ENCODE measurements at places on chromosomes 13 and 19.

DNA sequence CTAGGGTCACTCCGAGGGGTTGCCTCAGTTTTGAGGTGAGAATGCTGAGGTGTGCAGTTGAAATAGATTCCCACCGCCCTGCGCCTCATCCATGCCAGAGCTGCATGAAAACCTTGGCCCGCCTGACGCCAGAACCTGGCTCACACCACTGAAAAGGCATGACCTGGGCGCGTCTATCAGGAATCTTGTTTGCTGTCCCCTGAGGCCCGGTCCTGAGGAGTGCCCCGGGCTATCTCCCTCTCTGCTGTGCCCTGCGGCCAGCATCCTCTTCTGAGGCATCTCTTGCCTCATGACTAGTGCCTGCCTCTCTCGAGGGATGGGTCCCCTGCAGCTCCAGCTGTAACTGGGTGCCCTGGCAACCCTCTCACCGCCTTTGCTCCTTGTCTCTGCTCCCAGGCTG, 28.1 kb downstream of the SMARCA4 start:
- no peak for DNase-seq

GRCh38 chr13:39930544-39931444, 275.3 kb downstream of the COG6 start:
- DNase-seq = no peak

DNA sequence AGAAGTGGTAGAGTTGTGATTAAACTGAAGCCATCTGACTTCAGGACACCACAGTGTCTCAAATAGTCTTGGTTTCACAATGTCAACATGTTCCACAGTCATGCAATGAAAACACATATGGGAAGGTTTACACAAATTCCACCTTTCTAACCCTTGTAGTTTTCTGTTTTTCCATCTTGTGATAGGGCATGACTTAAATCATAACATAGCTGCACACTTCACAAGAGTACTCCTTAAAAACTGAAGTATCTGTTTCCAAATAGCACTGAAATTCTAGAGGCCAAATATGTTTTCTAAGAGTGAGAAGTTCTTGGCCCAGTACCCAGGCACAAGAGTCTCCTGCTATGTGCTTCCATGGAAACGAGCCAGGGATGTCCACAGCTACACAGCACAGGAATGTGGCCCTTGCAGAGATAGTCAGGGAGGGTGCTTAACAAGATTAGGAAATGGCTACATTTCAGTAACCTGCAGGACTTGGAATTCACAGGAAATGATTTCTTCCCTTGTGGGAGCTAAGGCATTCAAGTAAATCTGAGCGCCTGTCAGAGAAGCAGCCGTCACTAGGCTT, 269.1 kb downstream of the NDFIP2 start:
- DNase-seq = no peak

- DNase-seq = no peak
Measured at GRCh38 chr19:5054551-5055456, 85.9 kb downstream of the KDM4B start.

GRCh38 chr19:17765069-17765618, 13.9 kb downstream of the FCHO1 start:
- DNase-seq = no peak

- no peak for DNase-seq
Measured at GRCh38 chr13:77239312-77239711, 87.6 kb downstream of the MYCBP2 start.

GRCh38 chr19:29681422-29682235, 16.4 kb downstream of the PLEKHF1 start:
- no peak for DNase-seq

DNA sequence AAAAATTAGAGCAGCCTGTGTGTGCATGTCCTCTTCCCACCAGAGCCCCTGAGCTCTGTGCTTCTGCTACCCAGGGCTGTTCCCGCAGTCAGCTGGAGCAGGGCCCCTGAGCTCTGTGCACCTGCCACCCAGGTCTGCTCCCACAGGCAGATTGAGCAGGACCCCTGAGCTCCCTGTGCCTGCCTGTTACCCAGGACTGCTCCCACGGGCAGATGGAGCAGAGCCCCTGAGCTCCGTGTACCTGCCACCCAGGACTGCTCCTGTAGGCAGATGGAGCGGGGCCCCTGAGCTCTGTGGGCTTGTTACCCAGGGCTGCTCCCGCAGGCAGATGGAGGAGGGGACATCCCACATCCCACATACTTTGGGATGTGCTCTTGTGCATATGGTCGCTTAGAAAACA, 186.8 kb upstream of the SOX1 start:
- DNase-seq = no peak

GRCh38 chr19:43700395-43701000, 15.4 kb upstream of the IRGC start:
- DNase-seq = no peak

DNA sequence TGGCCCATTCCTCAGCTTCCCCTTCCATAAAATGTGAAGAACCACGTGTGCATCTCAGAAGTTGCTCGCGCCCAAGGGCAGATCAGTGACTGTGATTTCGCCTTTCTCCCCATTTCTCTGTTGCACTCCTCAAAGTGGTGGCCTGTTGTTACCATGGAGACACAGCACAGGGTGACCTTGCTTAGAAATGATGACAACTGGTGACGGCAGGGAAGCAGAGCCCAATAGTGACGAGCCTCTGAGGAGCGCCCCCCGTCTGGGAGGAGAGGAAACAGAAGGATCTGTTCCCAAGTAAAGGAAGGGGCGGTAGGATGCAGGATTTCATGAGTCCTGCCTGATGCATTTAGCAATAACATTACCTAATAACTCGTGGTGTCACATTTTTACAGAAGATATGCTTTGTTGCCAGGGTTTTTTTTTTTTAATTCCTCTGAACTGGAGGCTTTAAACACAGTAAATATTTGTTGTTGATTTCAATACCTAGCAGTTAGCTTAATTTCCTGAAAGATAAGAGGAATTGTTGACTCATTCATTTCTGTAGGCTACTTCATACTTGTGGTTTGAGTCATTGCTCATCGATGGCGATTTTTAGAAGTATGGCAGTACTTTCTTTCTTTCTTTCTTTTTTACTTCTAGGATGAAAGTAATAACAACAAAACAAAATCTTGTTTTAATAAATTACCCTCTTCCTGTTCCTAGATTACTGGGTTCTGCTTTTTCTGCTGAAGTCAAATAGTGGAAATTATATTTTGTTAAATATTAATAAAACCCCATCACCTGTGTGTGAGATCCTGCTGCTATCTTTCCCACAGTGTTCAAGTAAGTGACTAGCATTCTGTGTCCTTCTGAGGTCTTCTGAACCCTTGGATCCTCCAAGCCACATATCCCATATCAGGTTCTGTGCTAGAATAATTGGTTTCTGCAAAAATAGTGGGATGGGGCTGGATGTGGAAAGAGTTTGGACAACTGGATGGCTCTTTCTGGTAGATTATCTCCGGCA, 36.0 kb downstream of the MBNL2 start:
- no peak for DNase-seq

- DNase-seq = no peak
Measured at GRCh38 chr13:59690857-59691500, 472.7 kb downstream of the DIAPH3 start.

- no peak for DNase-seq
Measured at GRCh38 chr13:74977498-74977897, 504.5 kb downstream of the TBC1D4 start.

DNA sequence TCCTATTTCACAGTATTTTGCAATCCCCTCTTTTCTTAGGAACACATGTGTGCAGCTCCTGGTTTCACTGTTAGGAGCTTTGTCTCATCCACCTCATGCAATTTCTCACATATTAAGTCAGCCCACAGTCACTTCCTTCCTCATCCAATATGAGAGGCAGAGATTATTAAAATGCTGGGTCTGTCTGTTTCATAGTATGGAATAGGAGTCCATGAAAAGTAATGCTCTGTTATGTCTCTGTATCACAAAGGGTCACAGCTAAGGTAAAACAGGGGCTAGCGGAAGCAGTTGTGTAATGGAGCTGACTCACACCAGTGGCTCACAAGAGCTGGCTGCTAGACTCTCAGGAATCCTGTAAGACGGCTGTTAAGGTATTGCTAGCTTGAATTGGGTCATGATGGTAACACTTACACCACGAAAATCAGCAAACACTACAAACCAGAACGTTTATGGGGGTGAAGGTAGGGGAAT, 216.5 kb downstream of the EFNB2 start:
- no peak for DNase-seq

- DNase-seq = no peak
Measured at GRCh38 chr13:40063278-40063698, 407.8 kb downstream of the COG6 start.

- no peak for DNase-seq
Measured at GRCh38 chr19:8004723-8005513, 523 bp downstream of the ELAVL1 start.

- no peak for DNase-seq
Measured at GRCh38 chr19:3233831-3234230, 9.4 kb downstream of the CELF5 start.

DNA sequence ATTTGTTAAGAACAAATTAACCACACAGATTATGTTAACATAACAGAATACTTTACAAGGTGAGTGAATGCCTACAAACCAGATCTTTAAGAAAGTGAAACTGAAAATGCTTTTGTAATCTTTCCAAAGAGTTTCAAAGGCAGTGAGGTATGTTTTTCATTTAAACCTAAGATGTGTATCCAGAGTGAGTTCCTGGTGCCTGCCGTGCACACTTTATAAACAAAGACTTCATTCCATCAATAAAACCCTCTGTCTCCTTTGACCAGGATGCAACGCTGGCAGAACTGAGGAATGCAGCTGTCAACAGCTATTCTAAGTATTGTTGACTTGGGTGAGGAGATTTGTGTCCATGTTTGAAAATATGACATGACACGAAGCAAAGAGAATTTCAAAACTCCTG, 344.6 kb downstream of the DNAJC15 start:
- DNase-seq = no peak

DNA sequence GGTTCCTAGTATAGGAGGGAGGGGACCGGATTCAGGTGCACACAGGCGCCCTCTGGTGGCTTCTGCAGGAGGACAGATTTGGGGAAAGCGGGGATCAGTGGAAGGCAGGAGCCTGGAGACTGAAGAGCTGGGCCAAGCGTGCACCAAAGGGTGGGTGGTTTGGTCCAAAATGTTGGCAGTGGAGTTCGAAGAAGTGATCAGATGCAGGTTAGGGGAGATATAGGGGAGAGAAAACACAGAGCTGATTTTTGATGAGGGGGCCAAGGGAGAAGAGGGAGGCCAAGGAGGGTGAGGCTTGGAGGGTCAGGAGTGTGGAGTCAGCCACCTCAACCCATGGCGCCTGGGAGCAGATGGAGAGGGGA, 6.8 kb upstream of the CARM1 start:
- peak; percentile 77 for DNase-seq

DNA sequence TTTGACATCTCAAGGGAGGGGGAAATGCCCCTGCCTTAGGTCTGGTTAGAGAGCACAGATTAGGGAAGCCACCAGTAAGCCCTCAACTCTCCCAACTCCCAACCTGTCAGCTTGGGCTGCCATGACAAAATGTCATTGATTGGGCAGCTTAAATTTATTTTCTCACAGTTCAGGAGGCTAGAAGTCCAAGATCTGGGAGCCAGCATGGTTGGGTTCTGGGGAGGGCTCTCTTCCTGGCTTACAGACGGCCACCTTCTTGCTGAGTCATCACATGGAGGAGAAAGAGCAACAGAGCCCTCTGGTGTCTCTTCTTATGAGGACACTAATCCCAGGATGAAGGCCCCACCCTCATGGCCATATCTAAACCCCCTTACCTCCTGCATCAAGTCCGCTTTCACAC, 24.2 kb downstream of the C19orf12 start:
- DNase-seq = no peak

GRCh38 chr13:36090592-36090991, 40.6 kb downstream of the DCLK1 start:
- DNase-seq = no peak

DNA sequence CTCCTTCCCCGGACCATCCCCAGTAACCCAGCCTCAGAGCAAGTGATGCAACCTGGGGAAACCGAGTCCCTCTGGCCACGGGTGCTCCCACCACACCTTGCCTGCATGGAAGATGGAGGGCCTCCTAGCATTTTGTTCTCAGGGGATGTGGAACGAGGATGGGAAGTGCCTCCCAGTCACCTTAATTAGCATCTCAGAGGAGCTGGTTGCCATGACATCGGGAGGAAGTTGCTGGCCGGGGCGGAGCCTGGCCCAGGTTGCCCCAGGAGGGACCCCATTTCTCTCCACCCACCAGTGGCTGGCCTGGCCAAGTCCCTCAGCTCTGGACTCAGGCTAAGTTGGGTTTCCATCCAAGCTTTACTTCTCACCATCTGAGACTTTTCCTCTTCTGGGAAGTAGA, 24.1 kb upstream of the PTPRS start:
- no peak for DNase-seq

DNA sequence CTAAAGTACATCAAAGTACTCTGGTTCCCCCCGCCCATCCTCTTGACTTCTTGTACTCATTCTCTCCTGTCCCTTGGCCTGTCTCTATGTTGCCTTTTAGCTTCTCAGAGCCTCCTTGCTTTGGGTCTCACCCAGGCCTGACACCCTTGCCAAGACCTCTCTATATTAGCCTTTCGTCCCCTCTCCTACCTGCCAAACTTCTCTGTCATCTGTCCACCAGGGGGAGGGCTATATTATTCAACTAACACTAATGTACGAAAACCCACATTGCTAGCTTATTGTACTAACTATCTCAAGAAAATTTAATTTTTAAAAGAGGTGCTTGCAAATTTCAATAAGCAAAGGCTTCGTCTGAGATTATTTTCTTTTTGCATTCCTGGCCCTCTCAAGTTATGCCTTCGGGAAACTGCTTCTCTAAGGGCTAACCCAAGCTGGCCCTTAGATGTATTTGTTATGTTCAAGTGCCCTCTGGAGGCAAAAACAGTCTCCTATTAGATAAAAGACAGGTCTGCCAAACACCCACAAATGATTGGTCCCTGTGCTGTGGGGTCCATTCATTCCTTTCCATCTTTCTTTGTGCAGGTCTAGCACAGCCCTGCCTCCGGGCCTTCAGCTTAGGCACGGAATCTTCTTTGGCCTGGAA, 6.3 kb upstream of the MRPS31 start:
- DNase-seq = peak; percentile 45

GRCh38 chr19:11191273-11191755, 6.0 kb downstream of the KANK2 start:
- DNase-seq = no peak

GRCh38 chr19:5934069-5934401, 20.0 kb downstream of the CAPS start:
- DNase-seq = no peak

- DNase-seq = no peak
Measured at GRCh38 chr13:24168392-24168750, 7.9 kb downstream of the SPATA13 start.

DNA sequence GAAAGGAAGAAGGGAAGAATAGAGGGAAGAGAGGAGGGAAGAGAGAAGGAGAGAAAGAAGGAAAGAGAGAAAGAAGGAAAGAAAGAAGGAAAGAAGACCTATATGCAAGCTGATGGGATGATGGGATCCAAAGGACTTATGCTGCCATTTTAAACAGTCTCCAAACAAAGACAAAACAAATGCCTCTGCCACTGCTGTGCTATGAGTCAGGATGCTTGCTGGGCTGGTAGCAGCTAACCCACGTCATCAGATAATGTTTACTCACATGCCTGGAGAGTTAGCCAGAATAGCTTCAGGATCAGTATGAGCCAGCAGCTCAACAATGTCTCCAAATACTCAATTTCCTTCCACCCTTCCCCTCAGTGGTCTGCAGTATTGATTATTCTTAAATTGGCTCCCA, 12.0 kb upstream of the ZNF274 start:
- DNase-seq = no peak
